NCI-H2029 (cell line): ENCODE measurements at places on chromosomes 12 and 14.

DNA sequence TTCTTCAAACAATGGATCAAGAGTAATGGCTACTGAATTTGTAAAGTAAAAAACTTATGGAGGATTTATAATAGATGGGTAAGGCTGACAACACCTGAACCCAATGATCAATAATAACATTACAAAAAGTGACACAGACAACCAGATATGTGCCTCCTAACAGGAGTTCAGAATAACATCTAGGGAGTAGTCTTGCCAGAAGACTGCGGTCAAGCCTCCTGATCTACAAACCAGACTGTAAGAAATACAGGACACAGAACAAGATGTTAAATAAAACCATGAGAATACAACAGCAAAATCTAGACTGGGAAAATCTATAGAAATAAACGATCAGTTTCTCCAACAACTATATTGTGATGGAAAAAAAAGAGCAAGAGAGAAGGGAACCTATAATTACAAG lies 262.6 kb upstream of the TMTC1 start:
- no peak for DNase-seq

DNA sequence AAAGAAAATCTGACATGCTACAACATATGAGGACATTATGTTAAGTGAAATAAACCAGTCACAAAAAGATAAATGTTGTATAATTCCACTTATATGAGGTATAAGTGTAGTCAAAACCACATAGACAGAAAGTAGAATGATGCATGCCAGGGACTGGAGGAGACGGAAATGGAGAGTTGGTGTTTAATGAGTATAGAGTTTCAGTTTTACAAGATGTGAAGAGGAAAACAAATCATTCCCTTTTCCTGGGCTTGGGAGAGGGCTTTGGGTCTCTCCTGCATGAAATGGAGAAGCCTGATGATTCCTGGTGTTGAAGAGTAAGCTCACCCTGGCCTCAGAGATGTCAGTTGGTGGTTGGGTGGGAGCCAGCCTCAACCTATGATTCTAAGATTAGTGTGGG lies 158.4 kb upstream of the PLXNC1 start:
- DNase-seq, result peak; percentile 49

DNA sequence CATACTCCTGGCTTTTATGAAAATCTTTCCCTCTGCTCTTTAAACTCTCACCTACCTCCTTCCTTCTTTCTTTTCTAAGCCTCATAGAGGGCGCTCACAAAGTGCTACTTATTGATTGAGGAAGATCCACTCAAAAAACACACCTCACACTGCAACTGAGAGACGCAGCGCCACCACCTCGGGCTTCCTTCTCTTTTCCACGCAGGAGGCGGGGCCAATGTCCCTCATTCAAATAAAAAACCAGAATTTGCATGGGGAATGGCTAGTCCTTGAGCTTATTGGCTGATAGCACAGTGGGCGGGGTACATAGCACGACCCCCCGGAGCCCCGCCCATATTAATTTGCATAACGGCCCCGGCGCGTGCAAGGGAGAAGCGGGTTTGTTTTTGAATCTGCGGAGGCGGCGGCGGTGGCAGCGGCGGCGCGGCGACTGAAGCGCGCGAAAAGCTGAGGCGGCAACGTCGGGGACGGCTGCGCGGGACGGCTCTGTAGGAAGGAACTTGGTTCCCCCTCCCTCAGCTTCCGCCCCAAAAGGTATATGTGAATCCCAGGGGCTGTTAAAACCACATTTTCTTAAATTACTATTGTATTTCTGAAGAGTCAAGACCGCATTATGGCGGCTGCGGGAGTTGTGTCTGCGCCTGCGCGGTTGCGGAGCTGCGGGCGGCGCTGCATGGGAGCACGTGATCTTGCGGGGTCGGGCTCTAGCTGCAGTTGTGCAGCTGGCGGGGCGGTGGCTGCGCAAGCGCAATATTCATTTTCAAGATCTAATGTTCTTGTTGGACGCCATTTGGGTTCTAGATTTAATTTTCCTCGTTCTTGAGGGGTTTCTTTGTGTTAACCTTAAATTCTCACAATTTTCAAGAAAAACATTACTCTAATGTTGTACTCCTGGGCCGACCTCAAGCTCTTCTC lies at the start of gene ATF7IP:
ATF7IP (plus strand) TSS at position 389 of the 915 bp plus-strand sequence. CDS start 58,234 bp downstream, outside the sequence.
- peak; percentile 99 for DNase-seq

GRCh38 chr12:121783766-121784165 lies 9.7 kb downstream of the RHOF start:
- DNase-seq, result no peak

DNA sequence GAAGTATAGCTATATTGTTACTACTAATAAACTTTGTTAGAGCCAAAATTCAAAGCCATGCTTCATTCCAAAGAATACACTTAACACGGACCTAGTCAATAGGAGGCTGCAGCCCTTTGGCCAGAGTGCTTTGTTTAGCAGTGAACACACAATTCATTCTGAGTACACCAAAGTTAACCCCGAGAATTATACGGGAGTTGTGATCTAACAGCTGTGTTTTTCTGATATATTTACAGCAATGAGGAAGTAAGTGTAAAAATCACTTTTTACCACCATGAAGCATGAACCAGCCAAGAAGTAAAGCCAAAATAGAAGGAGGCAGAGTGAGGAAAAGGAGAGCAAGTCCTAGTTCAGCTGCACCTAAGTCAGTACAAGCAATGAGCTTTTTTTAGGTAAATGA lies 156.8 kb upstream of the PDE3A start:
- DNase-seq, result no peak

- no peak for DNase-seq
Observed at GRCh38 chr12:67447180-67447579, 178.0 kb downstream of the CAND1 start.

GRCh38 chr12:121986489-121987245 lies 35.0 kb upstream of the BCL7A start:
- DNase-seq, result no peak

GRCh38 chr12:105775343-105775742 lies 363.4 kb downstream of the NUAK1 start:
- DNase-seq, result no peak

DNA sequence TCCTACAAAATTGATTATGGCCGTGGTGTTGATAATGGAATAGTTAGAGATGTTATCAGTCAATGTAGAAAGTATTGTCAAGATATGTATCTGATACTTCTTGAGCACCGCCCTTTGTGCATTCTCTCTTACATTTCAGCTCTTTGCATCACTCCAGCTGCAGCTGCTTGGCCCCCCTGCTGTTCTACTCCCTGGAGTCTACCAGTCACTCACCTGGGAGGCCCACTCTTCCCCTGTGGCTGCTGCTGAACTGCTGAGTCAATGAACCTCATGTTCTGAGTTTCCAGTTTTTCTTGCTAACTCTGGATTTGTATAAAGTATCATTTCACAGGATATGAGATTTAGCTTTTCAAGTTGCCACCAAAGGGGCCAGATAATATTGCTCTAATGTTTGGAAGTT lies 312.8 kb upstream of the SLC16A7 start:
- DNase-seq, result no peak

DNA sequence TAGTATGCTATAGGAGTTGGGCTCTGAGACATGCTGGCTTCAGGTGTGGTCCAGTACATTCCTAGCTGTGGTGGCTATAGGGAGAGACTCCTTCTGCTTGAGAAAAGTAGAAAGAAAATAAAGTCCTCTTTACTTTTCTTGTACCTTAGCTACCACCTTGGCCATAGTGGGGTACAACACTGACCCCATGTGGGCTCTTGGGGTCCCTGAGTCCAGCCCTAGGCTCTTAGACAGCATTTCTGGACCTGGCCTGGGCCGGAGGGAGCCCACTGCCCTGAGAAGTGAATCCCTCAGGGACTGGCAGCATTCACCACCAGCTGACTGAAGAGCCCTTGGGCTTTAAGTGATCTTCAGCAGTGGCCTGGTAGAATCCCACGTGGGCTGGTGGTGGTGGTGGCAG lies 143.1 kb downstream of the SYT10 start:
- DNase-seq, result no peak

- DNase-seq, result no peak
Observed at GRCh38 chr12:78167510-78167909, 336.8 kb downstream of the NAV3 start.

DNA sequence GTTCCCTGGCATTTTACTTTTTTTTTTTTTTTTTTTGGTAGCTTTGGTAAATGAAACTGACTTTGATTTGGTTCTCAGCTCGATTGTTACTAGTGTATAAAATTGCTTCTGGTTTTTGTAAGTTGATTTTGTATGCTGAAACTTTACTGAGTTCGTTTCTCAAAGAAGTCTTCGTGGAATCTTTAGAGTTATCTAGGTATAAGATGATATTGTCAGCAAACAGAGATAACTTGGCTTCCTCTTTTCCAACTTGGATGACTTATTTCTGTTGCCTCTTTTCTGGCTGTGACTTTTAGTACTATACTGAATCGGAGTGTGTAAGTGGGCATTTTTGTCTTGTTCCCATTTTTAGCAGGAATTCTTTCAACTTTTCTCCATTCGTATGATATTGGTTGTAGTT lies 28.1 kb downstream of the USP15 start:
- DNase-seq, result no peak
